ENCODE measurements at places on chromosomes 5 and 9. TPM values are rescaled to one million over a fixed set of nuclear protein-coding genes. Genes with fewer than 3 reads are reported as not detected.

Gene COL15A1
- total RNA-seq, result 0.02 TPM

Gene AKNA
- 107 TPM for total RNA-seq

Gene SLC46A2
- not detected for total RNA-seq

DNA sequence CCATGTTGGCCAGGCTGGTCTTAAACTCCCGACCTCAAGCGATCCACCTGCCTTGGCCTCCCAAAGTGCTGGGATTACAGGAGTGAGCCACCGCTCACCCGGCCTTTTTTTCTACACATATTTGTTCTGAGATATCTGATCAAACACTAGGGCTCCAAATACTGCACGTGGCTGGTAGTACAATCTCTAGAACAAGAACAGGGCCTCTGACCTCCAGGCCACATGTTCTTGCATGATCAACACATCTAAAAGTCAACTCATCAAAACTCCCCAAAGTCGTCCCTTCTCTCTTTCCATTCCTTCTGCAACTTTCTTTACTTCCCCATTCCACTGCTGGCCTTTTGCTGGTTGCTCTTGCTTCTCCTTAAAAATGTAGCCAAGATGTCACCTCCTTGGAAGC, 113.3 kb upstream of the LHFPL2 start:
- no peak for DNase-seq

DNA sequence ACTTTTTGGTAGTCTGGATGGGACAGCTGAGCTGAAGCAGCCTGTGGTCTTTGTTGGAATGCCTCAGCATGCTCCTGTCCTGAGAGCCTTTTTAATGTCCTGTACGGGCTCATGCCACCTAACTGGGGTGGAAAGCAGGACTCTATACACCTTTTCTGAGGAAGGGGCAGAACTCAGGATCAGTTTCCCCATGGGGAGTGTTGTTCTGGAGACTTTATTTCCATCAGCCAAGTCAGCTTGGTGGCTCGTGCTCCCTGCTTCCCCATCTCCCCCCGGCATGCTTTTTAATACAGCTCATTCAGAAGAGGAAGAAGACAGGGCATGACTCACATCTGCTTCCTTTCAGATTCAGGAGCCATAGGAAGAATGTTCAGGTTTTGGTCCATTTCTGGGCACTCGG, 5.1 kb upstream of the SEPTIN8 start:
- DNase-seq, result no peak

DNA sequence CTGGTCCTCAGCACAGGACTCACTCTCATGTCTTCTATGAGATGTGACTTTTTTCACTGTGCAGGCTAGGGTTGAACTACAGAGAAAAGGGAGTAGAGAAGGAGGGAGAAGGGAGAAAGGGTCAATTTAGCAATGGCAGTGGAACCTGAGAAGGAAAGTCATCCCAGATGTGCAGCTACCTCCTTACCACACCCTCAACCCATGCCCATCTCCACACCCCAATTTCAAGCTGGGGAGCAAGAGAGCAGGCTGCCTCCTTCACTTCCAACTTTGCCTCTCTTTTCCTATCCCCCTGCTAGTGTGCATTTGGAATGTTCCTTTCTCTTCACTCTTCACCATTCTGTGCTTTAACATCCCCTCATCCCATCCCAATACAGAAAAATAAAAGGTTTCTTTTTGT, 163.5 kb upstream of the MAP3K1 start:
- DNase-seq, result no peak

Gene TTLL11
- total RNA-seq, result 0.86 TPM

DNA sequence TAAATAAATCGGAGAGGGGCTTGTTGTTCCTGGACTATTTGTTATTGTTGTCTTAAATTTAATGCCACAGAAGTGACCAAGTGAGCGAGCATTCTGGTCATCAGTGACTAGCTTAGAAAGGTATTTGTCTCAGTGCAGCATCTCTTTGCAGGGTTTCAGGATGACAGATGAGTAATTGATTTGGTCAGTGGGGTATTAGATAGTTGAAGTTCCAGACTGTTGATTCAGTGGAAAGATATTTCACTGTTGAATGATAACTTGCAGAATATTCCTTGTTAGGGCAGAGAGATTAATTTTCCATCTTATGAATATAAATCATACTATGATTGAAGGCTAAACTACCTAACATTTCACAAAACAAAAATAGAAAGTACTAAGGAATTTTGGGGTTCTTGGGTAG, 122.4 kb downstream of the TRIO start:
- no peak for DNase-seq
